Tibial nerve (tissue), 4 donors: ENCODE measurements at places on chromosomes 3 and 15. TPM values are rescaled to one million over a fixed set of nuclear protein-coding genes. Genes with fewer than 3 reads are reported as not detected.

- H3K27ac ChIP-seq = no peak overlapping the region
- no peaks in the 10 kb centered on the region for H3K4me1 ChIP-seq
- no peaks in the 10 kb centered on the region for H3K27me3 ChIP-seq
- H3K4me3 ChIP-seq = no peak overlapping the region
Observed at GRCh38 chr15:90161950-90162361, 39.2 kb upstream of the SEMA4B start.

ZIC1 gene
- not detected for total RNA-seq

GRCh38 chr3:99648101-99648500, 9.7 kb downstream of the COL8A1 start:
- no peaks in the 10 kb centered on the region for H3K36me3 ChIP-seq
- no peak for DNase-seq
- H3K27ac ChIP-seq = peak overlapping the region; percentile 42
- H3K4me1 ChIP-seq = peaks cover 20% of the 10 kb centered on the region
- no peak overlapping the region for H3K4me3 ChIP-seq
- H3K27me3 ChIP-seq = no peaks in the 10 kb centered on the region

PRSS50 gene
- not detected for total RNA-seq
